ENCODE measurements at places on chromosomes 16 and 17.

GRCh38 chr17:48441231-48441711, 11.3 kb upstream of the SKAP1 start:
- DNase-seq, result peak; percentile 82

DNA sequence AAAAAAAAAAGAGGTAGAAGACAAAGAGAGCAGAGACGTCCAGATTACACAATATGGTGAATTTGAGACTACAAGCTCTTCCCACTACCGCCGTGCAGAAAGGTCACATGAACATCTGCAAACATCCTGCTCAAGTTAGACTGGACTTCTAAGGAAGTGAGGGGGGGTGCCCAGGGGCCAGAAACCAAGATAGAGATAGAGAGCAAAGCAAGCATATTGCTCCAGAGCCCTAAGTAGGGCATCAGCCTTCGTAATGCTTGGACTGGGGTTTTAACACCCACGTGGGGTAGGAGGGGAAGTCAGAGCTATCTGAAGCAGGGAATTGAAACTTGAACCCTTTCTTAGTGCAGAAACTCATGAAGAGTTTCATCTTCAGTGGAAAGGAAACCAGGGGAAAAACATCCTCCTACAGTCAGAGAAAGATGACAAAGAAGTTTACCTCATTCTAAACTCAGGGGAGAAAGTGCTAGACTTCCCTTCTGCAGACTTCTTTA, 8.7 kb downstream of the CLEC19A start:
- peak; percentile 40 for DNase-seq

DNA sequence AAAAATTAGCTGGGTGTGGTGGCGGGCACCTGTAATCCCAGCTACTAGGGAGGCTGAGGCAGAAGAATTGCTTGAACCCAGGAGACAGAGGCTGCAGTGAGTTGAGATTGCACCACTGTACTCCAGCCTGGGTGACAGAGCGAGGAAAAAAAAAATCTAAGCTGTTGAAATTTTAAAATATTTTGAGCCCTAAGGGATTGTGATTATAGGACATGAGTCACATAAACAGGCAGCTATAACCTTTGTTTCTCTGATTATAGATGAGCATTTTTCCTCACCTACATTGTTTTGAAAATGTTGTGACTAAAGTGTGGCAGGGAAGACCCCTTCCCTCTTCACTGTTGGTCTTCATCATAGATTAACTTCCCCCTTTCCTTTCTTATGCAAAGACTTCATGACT, 135.5 kb downstream of the MGAT5B start:
- DNase-seq, result no peak

DNA sequence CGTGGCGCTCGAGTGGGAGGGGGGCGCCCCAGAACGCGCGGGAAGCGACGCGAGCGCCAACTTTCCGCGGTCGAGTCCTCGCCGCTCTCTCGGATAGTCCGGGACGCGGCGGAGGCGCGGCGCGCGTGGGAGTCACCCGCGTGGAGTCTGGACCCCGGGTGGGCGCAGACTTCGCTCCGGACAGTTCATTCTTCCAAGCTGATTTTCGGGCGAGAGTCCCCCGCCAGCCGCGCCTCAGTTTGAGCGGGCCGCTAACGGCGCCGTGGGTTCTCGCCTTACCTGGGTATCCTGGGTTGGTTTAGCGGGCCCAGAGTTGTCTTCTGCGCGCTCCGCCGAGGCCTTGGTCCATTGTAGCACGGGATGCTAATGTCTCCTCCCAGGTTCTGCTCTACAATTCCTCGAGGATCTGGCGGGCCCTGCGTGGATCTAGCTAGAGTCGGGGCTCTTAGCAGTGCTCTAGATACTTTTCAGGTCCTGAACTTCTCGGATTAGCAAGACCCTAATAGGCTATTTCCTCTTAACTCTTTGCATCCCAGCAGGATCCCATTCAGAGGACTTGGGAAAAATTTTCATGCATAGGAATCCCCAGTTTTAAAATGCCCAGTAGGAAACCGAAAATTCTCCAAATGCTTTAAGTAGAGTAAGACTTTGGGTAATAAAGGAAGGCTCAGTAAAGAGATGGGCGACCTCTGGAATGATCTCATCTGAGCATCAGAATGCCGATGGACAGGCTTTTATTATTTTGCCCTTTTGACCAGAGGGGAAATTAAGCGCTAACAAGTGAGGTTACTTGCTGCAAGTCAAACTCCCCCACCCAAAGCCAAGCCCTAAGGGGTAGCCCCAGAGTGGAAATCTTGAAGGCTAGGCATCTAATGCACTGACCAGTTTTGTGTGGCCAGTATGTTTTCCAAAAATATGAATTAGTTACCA, 537 bp upstream of the GJC1 start:
- no peak for DNase-seq

GRCh38 chr17:39861235-39861634, 2.9 kb downstream of the IKZF3 start:
- DNase-seq, result no peak

GRCh38 chr16:17940584-17941364, 395.8 kb downstream of the NPIPA8 start:
- no peak for DNase-seq

DNA sequence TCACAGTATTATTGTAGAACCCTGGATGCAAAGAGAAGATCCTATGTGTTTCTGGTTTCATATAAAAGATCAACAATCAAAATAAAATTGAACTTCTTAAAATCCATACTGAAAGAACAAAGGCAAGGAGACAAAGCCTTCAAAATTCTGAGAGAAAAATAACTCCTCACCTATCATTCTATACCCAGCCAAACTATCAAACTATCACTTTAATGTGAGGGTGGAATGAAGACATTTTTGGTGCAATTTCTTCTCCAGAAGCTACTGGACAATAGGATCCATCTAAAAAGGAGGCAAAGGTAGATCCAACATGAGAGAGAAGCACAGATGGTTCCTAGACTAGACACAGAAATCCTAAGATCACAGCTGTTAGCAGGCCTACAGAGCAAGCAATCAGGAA, 71.1 kb downstream of the CPPED1 start:
- DNase-seq, result no peak

GRCh38 chr16:82056550-82056896, 21.5 kb downstream of the HSD17B2 start:
- DNase-seq, result no peak

- peak; percentile 62 for DNase-seq
Measured at GRCh38 chr16:68369697-68370580, 59.1 kb downstream of the PRMT7 start.

- no peak for DNase-seq
Measured at GRCh38 chr17:79201119-79201518, 126.5 kb downstream of the ENGASE start.

GRCh38 chr17:38672788-38673706, 1.7 kb downstream of the EPOP start:
- no peak for DNase-seq

DNA sequence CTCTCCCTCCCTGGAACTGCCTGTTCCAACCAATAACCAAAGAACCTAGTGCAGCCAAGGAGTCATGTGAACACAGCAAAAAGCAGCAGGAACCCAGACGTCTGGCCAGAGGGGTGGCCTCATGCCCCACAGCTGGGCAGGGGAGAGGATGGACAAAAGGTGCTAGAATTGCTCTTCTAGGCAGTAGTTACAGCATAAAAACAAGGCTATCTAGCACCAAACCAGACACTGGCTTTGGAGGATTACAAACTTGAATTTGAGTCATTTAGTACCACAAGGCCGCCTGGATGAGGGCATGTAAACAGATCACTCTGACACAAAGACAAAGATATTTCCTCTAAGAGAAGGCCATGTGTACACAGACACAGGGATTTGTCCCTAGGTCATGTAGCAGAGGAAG, 423.3 kb upstream of the MAF start:
- DNase-seq, result no peak

- DNase-seq, result no peak
Measured at GRCh38 chr17:28008513-28008912, 34.0 kb upstream of the NLK start.

GRCh38 chr17:76643553-76644148, at the start of gene ST6GALNAC1:
Gene ST6GALNAC1 (minus strand): TSS chr17:76643757. CDS start chr17:76643638, 119 bp downstream.
- DNase-seq, result no peak

DNA sequence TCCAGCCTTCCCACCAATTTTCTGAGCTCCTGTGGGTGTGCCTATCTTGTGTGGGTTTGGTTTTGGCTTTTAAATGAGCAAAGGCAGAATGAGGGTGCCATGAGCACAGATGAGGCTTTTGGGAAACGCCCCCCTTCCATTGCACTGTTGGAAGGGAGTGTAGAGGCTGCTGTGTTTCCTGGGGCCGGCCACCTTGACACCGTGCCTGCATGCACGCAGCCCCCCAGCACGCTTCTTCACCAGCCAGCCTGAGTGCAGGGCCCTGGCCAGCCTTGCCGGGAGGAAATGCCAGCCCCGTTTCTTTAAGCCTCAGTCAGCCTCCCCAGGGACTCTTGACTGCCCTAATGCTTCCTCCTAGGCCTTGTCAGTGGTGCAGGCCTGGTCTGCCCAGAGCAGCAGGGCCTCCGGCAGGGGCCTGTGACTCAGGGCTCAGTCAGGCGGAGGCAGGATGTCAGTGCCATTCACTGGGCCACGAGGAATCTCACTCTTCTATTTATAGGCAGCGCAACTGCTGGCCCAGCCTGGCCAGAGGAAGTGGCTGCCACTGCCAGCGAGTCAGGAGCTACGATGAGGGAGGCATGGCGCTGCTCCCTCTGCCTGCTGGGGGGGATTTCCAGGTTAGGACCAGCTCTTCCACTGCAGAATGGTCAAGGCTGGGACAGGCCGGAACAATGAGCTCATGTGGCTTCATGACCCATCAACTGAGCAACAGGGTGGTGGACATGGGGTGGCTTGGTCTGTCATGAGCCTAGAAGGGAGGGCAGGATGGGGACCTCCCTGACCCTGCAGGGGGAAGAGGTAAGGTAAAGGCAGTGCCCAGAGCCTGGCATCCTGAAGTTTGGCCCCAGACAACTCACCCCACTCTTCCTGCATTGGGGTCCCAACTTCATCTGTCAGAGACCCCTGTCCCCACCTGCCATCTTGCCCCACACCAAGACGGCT, 205.2 kb downstream of the RAB11FIP4 start:
- DNase-seq, result peak; percentile 35
